Stimulated activated CD8-positive, alpha-beta memory T cell treated with anti-CD3 and anti-CD28 coated beads, Interleukin-4, amount 100 ng/mL, for 1 hour (primary cell): ENCODE measurements at places on chromosomes 7 and 10.

DNA sequence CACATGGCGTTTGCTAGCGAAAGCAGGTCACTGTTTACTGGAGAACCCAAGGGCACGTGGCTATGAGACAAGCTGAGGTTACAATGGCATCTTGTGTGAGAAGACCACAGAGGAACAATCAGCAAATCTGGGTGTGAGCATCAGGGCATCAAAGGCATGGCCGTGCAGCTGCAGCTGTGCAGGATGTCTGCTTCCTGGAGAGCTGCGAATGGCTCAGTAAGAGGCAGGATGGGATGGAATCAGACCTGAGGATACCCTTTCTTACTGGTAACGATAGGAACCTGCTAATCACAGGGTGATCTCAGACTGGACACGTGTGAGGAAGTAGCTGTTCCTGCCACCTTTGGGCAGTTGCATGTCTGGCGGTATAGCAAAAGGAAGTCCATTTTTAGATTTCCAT lies 119.5 kb downstream of the RNF216 start:
- no peak for DNase-seq

DNA sequence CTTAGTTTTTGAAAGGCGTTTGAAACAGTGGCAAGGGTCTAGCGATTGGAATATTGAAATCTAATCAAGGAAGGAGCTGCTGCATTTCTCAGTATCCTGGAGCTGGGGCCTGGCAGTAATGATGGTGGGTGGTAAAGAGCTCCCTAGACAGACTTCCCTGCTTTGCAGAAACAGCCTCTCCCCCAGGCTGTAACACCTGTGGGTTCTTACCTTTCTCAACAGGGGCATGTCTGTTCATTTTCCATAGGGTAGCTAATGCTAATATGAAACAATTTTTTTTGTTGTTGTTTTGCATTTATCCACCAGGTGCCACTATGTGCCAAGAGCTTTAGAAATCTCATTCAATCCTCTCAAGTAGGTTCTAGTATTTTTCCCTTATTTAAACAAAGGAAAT lies 345.5 kb downstream of the REEP3 start:
- no peak for DNase-seq

GRCh38 chr7:31476073-31476745 lies 37.7 kb upstream of the ITPRID1 start:
- DNase-seq = no peak

- DNase-seq = no peak
Measured at GRCh38 chr7:101555921-101556275, 73.2 kb downstream of the MYL10 start.

DNA sequence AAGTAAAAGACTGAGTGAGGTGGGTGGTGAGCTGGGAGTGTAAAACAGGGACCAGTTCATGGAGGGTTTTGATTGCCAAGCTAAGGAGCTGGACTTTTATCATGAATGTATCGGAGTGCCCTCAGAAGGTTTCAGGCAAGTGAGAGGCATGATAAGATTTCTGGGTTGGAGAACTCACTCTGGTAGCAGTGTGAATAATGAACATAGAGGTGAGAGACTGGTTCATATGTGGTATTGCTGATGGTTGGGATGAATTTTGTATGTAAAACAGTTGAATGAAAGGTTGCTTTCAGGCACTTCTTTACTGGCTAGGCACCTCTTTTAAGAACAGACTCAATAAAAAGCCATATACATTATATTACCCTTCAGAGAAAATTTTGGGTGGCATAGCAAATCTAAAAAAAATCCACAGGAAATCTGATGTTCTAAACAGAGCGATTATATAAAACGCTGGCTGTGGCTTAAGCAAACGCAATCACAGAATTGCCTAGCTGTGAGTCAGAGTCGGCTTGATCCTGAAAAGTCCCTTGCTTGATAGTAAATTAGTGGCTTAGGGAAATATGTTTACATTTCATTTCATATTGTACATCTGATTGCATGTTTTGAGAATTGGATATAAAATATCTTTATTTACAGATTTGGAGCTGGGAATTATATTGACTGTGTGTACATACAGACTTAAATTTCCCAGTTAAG lies 92.9 kb upstream of the HDAC9 start:
- DNase-seq = no peak

DNA sequence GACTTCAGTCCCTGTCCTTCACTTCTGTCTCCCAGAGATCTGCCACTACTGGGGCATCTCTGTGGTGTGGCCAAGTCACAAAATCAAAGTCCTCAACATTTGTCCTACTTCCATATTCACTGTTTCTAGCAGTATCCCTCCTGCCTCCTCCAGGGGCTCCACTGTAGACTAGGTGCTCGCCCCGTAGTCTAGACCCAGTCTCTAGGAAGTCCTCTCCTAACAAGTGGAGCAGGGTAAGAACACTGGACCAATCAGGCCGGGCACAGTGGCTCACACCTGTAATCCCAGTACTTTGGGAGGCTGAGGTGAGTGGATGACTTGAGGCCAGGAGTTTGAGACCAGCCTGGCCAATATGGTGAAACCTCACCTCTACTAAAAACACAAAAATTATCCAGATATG lies 57.4 kb downstream of the SKIDA1 start:
- no peak for DNase-seq
